ENCODE measurements at places on chromosomes 1 and 21. TPM values are rescaled to one million over a fixed set of nuclear protein-coding genes. Genes with fewer than 3 reads are reported as not detected.

FAM89A gene
- total RNA-seq, result 12.4 TPM

NECTIN4 gene
- total RNA-seq, result 6.8 TPM

CRNN gene
- total RNA-seq, result not detected

HSD3B1 gene
- not detected for total RNA-seq

CLCN6 gene
- total RNA-seq, result 12.9 TPM

VHLL gene
- total RNA-seq, result 1.1 TPM

OR2AK2 gene
- not detected for total RNA-seq

FCRLB gene
- 12.7 TPM for total RNA-seq

HLCS gene
- total RNA-seq, result 44.1 TPM

TNFSF18 gene
- 0.69 TPM for total RNA-seq

KCNE1 gene
- total RNA-seq, result 0.69 TPM

TMEM53 gene
- total RNA-seq, result 9.3 TPM

ANKRD65 gene
- 0.18 TPM for total RNA-seq

HRNR gene
- total RNA-seq, result not detected

CDCA8 gene
- 31.8 TPM for total RNA-seq

A3GALT2 gene
- total RNA-seq, result not detected

NAXE gene
- 237 TPM for total RNA-seq

Measured in PC-3 (cell line).